ENCODE measurements at places on chromosomes 12 and 14.

GRCh38 chr12:27966870-27967269 lies 5.7 kb downstream of the PTHLH start:
- DNase-seq: no peak

DNA sequence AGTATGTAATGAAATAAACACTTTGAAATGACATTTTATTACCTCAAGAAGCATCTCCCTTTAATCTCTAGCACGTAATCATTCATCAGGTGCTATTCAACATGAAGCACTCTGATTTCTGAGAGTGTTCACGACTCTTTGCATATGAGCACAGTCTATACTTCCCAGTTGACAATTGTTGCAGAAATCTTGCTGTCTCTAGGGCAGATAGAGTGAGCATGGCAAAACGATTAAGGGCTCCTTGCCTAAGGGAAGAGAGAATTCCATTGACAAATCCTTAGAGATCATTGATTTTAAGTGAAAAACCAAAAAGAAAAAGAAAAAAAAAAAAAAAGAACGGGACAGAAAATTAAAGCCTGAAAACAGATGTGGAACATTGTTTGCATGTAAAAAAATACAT lies 107.6 kb downstream of the C12orf50 start:
- no peak for DNase-seq

DNA sequence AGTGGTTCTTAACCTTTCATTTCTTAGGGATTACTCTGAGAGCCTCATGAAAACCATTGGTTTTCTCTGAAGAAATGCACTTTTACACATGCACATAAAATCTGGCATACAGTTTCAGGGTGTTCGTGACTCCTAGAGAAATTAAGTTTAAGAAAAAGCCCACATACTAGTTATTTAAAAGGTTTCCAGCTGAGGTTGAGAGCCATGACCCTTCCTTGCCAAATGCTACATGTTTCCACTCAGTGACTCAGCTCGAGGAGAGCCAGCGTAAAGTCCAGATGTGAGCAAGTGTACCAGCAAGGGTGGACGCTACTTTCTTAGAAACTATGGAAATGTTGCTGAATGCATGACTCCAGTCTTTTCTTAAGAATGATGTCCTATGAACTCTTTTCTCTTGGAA lies 42.7 kb upstream of the FLRT2 start:
- DNase-seq: no peak

GRCh38 chr14:103023881-103024473 lies 33.4 kb downstream of the CDC42BPB start:
- no peak for DNase-seq

- no peak for DNase-seq
These were observed 591.3 kb downstream of the LRFN5 start for GRCh38 chr14:42198010-42198409.

- no peak for DNase-seq
These were observed 200.9 kb downstream of the TMEM132C start for GRCh38 chr12:128467882-128468281.

- no peak for DNase-seq
These were observed 240.0 kb downstream of the DIO2 start for GRCh38 chr14:79971330-79971729.

DNA sequence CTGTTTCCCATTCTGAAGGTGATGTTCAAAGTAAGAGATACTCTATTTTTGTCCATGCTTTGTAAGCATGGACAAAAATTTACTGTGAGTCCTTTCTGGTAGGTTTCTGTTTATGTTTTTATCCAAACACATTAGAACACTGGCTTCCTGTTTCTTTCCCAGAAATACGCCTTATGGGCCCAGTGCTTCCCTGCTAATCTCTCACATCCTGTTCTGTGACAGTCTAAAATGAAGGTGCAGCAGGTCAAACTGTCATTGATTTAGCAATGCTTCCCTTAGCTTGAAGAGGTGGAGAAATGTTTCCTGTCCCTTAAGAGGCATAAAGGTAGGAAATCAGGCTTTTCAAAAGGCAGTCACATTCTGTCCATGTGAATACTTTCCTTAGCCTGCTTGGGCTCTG lies 305.6 kb downstream of the RPS29 start:
- no peak for DNase-seq

DNA sequence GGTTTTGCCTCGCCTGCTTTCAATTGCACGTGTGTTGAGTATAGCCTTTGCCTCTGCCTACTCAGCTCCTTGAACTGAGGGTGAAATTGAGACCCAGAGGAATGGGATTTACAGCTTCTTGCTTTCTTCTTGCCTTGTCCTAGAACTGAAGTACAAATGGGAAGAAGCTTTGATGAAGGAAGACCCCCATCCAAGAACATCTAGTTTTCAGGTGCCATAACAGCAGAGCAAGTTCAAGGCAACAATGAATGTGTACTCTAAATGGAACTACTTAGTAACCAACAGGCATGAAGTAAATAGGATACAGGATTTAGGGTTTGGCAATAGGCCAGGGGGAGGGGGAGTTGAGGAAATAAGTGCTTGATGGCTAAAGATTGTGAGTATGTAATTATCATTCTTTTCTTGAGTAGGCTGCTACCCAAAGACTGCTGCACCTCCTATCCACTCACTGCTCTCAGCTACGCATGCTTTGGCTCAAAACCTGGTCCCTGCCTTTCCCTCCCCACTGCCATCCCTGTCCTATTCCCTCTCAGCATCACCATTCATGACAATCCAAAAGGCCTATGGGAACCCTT lies 2.1 kb downstream of the GPX2 start:
- no peak for DNase-seq

All from CD4-positive, alpha-beta T cell treated with Interleukin-15 for 1 hour (primary cell).